Choroid plexus epithelial cell (primary cell): ENCODE measurements at places on chromosomes 2 and 18.

- no peak for DNase-seq
Observed at GRCh38 chr18:47457614-47458013, 206.2 kb upstream of the SKOR2 start.

DNA sequence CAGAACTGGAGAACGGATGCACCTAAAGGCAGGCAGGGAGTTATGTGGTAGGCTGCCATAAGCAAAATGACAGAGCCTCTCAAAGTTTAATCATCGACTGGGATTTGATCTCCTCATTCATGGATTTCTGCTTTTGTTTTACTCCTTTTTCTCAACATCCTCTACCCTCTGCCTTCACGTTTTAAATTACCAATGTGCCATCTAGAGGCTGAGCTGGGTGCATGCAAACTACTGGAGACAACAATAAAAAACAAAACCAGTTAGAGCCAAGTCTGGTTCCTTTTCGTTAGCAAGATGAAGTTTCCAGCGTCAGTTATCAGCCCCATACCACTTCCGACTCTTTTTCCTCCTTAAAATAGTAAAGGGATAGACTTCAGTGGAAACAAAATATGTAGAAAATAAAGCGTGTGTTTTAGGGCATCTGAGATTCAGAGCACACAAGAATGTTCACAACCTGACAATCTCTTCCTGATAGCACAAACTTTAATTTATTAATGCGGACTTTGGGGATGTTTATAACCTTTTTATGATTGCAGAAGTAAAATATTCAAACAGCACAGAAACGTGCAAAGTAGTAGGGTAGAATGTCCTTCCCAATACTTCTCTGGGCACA, 117.0 kb downstream of the LAMA1 start:
- peak; percentile 53 for DNase-seq

DNA sequence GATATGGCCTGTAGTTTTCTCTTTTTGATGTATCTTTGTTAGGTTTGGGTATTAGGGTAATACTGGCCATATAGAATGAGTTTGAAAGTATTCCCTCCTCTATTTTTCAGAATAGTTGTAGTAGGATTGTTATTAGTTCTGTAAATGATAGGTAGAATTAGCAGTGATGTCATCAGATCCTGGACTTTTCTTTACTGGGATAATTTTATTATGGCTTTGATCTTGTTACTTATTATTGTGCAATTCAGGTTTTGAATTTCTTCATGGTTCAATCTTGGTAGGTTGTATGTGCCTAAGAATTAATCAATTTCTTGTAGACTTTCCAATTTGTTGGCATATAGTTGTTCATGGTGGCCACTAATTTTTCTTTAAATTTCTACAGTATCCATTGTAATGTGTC, 916.6 kb downstream of the CCDC85A start:
- no peak for DNase-seq

DNA sequence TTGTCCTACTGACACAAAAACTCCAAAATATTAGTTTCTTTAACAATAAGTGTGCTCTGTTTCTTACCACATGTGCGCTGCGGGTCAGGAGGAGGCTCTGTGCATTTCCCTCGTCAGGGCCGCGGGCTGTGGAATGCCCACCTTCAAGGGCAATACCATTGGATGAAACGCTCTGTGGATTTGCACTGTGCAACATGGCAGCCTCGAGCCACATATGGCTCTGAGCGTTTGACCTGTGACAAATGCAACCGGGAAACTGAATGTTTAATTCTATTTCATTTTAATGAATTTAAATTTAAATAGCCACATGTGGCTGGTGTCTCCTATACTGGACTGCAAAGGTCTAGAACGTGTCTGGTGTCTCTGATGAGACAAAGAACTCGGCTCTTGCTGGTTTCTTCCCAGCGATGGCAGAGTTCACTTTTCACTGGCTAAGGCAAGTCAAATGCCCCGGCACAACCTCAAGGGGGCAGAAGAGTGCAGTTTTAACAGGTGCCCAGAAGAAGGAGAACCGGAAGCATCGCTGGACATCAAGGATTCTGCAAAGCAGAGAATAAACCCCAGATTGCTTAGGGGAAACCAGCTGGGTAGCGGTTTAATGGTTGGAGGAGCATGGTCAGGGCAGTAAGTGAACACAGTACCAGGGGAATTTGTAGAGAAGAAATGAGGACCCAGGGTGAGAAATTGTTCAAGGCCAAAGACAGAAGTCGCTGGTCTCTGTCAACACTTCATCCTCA, 37.0 kb upstream of the TMEM18 start:
- peak; percentile 75 for DNase-seq

GRCh38 chr2:152363936-152364335, 29.0 kb downstream of the FMNL2 start:
- DNase-seq = no peak

GRCh38 chr18:11669271-11669947, 19.7 kb upstream of the GNAL start:
- DNase-seq = no peak

DNA sequence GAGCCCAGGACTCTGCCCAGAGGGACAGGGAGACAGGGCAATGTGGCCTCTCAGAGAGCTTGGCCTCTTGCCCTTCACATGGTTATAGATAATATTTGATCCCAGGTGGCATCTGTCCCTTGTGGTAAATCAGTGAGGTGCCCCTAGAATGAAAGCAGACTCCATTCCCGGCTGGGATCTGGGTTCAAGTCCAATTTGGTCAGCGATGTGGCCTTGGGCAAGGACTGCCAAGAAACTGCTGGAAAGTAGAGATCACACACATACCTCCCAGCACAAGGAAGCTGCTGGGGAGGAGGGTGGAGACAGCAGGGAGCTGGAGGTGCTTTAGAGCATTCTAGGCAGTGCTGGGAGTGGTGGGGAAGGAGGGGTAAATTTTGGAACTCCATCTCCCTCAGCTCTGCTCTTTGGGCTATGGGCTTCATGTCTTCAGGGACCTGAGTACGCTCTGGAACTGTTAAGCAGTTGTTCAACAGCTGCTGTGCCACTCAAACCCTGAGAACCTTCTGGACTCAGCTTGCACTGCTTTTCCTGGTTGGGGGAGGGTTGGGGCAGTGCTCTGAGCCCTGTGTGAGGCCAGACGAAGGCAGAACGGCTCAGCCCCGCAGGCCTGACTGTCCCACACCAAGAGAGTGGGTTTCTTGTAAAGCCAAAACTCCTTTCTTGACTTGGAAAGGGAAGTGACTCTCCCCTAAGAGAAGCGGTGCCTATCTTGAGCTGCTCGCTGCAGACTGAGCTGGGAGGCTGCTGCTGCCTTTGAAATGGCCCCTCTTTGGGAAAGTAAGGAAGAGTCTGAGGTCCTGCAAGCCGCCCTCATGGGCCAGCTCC, 23.0 kb downstream of the INPP5D start:
- no peak for DNase-seq

- peak; percentile 84 for DNase-seq
Observed at GRCh38 chr2:207253666-207254345, 88.1 kb upstream of the KLF7 start.

DNA sequence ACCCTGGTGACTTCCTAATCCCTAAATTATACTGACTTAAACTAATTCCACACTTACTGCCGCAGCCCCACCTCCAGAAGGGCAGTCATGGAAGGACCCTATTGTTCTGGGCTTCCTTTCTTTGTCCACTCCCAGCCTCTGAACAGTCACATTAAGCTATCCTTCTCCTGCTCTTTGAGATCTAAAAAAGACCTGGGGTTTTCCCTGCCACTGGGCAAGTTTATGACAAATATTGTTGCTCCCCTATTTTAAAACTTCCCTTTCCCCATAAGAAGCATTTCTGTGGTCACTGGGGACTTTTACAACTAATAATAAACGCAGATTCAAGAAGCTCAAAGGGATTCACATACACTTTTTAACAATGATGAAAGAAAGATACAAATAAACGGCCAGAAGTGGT, 47.2 kb upstream of the XPO1 start:
- DNase-seq = no peak

DNA sequence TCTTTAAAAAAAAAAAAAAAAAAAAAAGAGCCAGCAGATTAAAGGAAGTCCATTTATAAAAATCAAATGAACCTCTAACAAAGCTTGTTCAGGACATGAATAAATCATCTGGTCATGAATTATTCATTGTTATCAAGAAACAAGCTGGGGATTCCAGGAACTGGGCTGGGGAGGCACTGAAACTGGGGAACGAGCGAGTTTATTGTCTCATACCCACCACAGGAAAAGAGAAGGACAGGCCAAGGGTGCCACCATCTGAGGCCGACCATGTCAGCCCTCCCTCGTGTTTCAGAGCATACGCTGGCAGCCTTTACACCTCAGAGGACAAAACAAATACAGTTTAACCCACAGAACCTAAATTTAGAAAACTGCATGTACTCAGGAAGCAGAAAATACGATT, 164.2 kb downstream of the VWC2L start:
- DNase-seq = no peak

- peak; percentile 24 for DNase-seq
Observed at GRCh38 chr18:66872277-66872676, 268.4 kb upstream of the CDH19 start.

DNA sequence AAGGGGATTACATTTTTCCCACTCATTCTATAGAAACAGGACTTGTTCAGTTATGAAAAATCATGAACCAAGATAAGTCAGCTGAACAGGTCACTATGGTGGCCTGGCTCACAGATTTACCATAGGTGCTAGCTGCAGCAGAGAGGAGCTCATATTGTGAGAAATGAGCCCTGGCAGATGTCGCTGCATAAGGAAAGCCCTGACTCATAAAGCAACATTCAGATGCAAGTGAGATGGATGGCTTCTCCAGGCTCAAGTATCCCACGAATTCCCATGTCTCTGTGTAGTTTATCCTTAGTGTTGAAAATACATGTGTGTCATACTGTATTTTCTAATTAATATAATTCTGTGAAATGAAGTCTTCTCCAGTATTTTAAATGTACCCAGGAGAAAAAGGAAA, 115.0 kb upstream of the LHCGR start:
- DNase-seq = no peak

DNA sequence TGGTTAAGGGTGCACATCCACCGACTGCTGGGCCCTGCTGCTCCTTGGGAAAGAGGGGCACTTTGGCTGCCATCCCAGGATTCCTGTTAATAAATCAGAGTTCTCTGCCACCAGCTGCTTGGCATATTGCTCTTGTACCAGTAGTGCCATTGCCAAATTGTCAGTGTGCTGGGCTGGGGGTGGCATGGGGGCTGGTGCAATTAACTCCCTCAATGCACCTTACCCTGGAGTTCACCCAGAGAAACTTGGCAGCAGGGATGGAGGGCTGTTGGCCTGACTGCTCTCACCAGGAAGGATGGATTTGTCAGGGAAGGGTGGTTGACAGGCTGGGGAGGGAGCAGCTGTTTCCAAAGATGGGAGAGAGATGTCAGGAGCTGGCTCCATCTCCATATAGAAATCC, 94.6 kb upstream of the SKOR2 start:
- DNase-seq = no peak

- DNase-seq = peak; percentile 24
Observed at GRCh38 chr2:238999291-238999741, 151.4 kb downstream of the TWIST2 start.
